ENCODE measurements at places on chromosomes 4 and X. TPM values are rescaled to one million over a fixed set of nuclear protein-coding genes. Genes with fewer than 3 reads are reported as not detected.

IL1RAPL1 gene
- 1.4 TPM for polyA plus RNA-seq

MBNL3 gene
- polyA plus RNA-seq, result 11.5 TPM

SMR3B gene
- not detected for polyA plus RNA-seq

BMX gene
- 3.3 TPM for polyA plus RNA-seq

CT45A1 gene
- polyA plus RNA-seq, result not detected

GALNTL6 gene
- 0.57 TPM for polyA plus RNA-seq

WNK3 gene
- 0.49 TPM for polyA plus RNA-seq

DUX4 gene
- polyA plus RNA-seq, result not detected

AWAT2 gene
- polyA plus RNA-seq, result not detected

GUCY1B1 gene
- 8.0 TPM for polyA plus RNA-seq

PRR32 gene
- polyA plus RNA-seq, result not detected

HGFAC gene
- 0.46 TPM for polyA plus RNA-seq

NHSL2 gene
- polyA plus RNA-seq, result 9.7 TPM

FAM9C gene
- 0.08 TPM for polyA plus RNA-seq

VMA21 gene
- 7.2 TPM for polyA plus RNA-seq

CRMP1 gene
- polyA plus RNA-seq, result 12.1 TPM

ASB11 gene
- 0.05 TPM for polyA plus RNA-seq

PDZD4 gene
- 28.0 TPM for polyA plus RNA-seq

EMCN gene
- 18.8 TPM for polyA plus RNA-seq

PTCHD1 gene
- 2.0 TPM for polyA plus RNA-seq

BEND4 gene
- polyA plus RNA-seq, result 0.05 TPM

Measured in urinary bladder (tissue), 4 donors.